ENCODE measurements at places on chromosomes 5 and 9.

GRCh38 chr9:125847735-125848134 lies 100.6 kb downstream of the PBX3 start:
- DNase-seq, result no peak

- DNase-seq, result no peak
These were observed 183.6 kb downstream of the EFNA5 start for GRCh38 chr5:107487056-107487542.

GRCh38 chr5:14270209-14270702 lies 127.1 kb downstream of the TRIO start:
- peak; percentile 48 for DNase-seq

- DNase-seq, result no peak
These were observed 2.9 kb downstream of the TTC23L start for GRCh38 chr5:34841816-34842215.

- no peak for DNase-seq
These were observed 147.2 kb downstream of the C9orf50 start for GRCh38 chr9:129473523-129474244.

GRCh38 chr9:98995059-98995671 lies 51.5 kb downstream of the COL15A1 start:
- no peak for DNase-seq

DNA sequence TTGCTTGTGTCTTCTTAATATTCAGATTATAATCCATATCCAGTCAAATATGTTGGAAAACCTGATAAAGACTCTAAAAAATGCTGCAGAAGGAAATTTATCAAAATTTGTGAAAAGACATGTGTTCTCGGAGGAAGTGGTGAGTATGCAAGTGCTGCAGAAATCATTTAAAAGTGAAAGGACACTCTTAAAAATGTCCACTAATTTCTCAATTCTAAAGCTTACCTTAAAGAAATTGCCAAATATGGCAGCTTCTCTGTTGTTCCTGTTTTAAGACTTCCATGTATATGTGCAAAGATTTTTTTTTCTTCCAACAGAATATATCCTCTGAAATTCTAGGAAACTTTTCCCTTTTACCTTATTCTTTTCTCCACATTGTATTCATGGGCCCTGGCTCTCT lies 32.4 kb downstream of the PTCD2 start:
- DNase-seq, result no peak

DNA sequence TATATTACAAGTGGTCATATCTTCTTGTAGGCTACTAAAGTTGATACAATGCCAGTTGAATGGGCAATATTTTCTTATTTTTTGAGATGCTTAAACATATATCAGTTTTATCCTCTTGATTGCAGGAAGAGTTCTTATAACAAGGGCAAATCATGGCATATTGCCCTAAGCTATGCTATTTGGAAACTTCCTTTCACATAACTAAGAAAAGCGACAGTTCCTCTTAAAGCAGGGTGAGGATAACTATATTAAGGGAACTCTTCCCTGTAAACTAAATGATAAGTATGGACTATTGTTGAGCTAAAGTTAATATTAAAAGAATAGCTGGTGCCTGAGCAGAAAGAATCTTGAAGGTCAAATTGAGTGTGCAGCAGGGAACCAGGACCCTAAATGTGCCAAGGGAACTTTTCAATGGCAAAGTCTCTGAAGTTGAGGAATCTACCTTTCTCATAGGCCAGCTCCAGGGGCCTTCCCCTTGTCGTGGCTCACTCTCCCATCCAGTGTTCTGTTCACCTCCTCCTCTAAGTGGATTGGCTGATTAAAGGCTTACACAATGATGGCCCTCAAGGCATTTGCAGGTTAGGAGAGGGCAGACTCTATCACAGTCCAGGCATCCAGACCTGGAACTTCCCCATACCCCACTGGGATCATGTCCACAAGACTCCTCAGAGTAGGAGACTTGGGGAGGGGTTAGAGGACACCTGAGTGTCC lies 26.8 kb downstream of the FYB1 start:
- no peak for DNase-seq

- no peak for DNase-seq
These were observed 148.0 kb downstream of the GHR start for GRCh38 chr5:42570966-42571960.

GRCh38 chr5:168302785-168303184 lies 11.3 kb downstream of the WWC1 start:
- no peak for DNase-seq

DNA sequence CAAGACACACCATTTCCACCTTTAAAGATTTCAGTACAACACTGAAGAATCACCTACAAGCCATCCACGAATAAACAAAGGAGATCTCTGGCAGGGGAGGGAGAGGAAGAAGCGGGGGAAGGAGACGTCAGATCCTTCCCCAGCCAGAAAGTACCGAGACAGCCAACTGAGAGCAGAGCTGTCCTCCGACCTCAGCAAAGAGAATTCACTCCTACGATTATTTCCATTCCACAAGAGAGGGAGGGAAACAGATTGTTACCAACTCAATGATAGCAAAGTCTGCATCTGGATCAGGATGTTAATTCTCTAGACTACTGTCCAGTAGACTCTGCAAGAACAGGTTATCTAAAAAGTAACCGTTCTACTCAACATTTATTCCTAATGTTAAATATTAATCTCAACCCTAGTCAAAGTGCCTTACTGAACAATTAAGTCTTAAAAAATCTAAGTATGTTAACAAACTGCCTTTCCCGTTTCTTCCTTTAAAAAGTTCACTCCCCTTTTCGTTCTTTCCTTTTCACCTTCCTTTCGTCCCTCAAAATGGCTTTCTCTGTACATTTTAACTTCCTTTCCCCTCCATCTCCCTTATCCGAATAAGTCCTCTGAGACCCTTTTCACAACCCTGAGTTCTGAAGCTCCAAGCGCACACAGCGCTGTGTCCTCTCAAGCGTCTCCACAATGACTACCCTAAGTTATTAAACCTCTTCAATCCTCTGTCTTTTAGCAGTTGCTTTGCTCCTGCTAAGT lies 1.4 kb downstream of the CHD1 start:
- DNase-seq, result peak; percentile 18

DNA sequence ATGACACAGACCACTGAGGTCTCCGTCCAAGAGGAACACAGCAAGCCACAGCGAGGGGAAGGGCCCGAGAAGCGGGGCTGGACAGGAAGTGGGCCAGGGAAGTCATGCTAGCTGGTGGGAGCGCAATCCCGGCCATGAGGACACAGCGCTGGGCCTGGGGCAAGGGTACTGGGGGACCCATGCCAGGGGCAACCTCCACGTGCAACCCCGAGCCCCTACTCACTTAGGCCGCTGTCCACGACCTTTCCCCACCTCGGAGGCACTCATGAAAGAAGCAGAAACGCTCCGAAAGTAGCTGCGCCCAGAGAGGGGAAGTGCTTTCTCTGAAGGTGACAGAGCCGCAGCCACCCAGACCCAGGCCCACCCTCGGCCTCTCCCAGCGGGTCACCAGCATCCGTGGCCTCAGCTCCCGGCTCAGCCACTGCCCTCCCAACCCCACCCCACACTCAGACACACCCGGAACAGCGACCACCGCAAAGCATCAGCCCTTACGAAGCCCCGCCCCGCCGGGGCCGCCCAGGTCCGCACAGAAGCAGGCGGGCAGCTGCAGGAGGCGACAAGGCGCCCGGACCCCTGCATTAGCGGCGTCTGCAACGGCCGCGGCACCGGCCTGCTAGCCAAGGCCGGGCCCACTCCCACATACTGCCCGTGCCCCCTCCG lies 782 bp downstream of the BICD2 start:
- peak; percentile 73 for DNase-seq

GRCh38 chr9:106467113-106467864 lies 395.7 kb upstream of the ZNF462 start:
- DNase-seq, result peak; percentile 52

GRCh38 chr5:72598401-72599064 lies 91.3 kb upstream of the ZNF366 start:
- no peak for DNase-seq

- DNase-seq, result no peak
These were observed 194.3 kb upstream of the MAP3K1 start for GRCh38 chr5:56620903-56621677.

DNA sequence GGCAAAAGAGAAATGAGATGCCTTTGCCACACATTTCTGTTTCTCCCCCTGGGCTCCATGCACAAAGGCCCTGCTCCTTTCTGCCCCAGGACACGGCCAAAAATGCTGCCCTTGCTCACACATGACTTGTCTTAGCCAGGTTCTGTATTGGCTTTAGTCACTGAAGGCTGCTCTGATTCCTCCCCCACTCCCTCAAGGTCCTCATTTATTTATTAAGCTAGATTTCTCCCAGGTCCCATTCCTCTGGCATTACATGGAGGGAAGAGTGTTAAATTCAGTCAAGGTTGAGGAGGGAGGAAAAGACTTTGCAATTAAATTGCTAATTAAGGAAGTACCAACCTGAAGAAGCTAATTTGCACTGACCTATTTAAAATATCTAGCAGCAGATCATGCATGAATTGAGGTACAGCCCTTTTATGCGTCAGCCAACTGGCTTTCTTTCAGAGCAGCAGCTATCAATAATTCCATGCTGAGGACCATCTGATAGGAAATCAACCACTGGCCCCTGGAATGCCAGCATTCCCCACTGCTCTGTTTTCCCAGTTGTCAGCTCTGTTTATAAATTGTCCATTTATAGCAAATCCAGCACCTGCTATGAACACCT lies 81.2 kb upstream of the MAP3K1 start:
- no peak for DNase-seq

DNA sequence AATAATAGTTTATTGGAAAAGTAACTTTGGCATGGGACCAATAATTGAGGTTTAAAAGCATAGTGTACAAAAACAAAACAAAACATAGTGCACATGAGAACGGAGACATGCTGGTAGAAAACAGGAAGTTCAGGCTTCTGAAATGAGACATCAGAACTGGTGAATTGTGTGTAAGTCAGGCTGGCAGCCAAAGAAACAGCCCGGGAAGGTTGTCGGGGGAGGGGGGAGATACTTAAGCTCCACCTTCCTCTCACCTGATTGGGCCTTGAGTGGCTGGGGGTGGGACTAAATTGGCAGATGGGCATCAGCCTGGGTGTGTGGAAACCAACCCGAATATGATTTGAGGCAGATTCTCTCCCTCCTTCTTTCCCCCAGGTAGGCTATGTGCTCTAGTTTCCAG lies 256.3 kb downstream of the SMARCA2 start:
- no peak for DNase-seq

GRCh38 chr9:116860509-116861120 lies 173.5 kb downstream of the TRIM32 start:
- DNase-seq, result peak; percentile 81

GRCh38 chr9:116685166-116685565 lies 1.9 kb upstream of the TRIM32 start:
- DNase-seq, result no peak

GRCh38 chr5:160175438-160176218 lies 53.7 kb upstream of the FABP6 start:
- DNase-seq, result peak; percentile 44

DNA sequence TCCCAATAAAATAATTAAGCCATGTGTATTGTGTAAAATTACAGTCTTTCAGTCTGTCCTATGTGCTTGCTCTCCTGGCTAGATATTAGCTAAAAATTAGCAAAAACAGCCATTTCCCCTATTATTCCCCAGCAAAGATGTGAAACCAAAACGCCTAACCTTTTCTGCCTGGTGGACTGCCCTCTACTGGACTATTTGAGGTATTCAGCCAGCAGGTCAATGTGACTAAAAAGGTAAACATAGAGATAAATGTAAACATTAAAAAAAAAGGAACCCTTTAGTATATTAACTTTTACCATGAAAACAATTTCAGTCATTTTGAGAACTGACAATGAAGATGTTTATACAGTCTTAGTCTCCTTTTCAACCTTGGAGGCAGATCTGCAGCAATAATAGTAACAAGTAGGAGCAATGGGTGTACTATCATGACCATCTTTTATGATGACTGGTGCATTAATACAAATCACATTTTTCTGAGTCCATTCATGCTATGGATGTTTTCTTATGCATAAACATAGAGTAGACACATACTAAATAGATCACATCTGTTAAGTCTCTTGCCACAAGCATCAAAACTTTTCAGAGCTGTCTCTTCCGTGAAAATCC lies 10.1 kb downstream of the ATG12 start:
- DNase-seq, result peak; percentile 26

DNA sequence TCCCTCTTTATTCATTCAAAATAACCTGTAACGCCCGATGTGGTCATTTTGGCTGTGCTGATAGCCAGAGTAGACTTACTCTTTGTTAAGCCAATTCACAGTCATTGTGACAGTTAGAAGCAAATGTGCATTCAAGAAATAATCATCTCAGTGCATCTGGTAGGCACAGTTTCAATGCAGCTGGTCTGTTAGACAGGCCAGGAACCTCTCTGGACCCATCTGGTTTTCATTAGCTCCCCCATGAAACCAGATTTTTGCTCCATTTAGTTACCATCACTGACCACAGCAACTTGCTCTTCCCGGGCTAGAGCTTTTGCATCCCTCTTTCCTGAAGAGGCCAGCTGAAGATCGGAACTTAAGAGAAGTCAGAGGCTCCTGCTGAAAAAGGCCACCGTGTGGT lies 284.2 kb downstream of the NSG2 start:
- no peak for DNase-seq

DNA sequence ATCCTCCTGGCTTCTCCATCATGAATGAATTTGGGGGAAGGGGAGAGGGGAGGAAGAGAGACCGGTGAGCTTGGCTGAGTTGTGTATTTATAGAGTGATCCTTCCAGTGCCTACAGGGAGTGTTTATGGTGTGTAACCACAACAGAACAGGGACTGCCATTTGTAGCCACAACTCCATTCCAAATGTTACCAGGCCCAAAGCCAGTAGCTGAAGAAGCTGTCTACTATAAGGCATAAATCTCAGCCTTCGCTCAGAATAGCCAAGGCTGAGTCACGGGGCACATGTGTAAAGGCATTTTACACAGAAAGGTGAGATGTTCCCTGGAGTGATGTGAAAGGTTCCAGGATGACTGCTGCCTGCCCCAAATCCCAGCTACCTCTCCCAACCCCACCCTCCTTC lies 2.5 kb downstream of the TMEM252 start:
- no peak for DNase-seq

DNA sequence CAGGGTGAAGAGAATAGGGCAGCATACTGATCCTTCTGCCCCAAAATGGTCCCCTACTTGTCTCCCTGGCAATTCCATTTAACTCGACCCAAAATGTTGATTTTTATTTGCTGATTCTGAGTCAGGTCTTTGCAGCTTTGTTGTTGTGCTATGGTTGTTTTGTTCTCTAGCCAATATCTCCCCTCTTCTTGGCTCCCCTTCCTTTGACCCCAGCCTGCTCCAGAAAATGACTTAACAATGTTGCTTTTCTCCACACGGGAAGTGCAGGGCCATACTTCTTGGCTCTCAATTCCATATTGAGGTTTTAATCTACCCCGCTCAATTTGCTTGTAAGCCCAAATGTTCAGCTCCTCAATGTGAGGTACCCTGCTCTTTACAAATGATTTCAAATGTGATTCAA lies 330.0 kb downstream of the RASEF start:
- no peak for DNase-seq

DNA sequence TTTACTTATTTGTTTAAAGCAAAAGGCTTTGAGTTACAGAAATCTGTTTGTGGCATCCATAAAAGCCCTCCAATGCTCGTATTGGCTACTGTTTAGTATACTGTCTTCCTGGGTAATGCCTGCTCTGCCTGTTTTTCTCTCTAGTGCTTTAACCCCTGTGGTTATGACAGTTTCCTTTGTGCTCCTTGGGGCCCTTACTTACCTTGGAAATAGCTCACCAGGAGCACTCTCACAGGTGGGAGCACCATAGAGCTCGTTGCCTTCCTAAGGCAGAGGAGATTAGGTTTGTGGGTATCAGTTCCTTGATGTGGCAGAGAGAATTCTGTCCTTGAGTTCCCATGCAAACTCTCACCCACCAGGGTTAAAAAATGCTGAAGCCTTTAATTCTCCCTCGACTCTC lies 242.8 kb downstream of the CDH18 start:
- no peak for DNase-seq

- DNase-seq, result no peak
These were observed 38.0 kb downstream of the KCNV2 start for GRCh38 chr9:2755285-2755684.

- DNase-seq, result no peak
These were observed 353.2 kb downstream of the PDE4D start for GRCh38 chr5:59540366-59540765.

All from nephron progenitor cell (in vitro differentiated cells).